Stimulated activated memory B cell treated with anti-CD40 and anti-IgM and Interleukin-4, amounts not matched to agents 10 μg/mL and 1 μg/mL and 100 μg/mL, for 72 hours (primary cell): ENCODE measurements at places on chromosomes 3 and 15.

- no peak for ATAC-seq
Observed at GRCh38 chr15:67976506-67977073, 77.5 kb upstream of the PIAS1 start.

DNA sequence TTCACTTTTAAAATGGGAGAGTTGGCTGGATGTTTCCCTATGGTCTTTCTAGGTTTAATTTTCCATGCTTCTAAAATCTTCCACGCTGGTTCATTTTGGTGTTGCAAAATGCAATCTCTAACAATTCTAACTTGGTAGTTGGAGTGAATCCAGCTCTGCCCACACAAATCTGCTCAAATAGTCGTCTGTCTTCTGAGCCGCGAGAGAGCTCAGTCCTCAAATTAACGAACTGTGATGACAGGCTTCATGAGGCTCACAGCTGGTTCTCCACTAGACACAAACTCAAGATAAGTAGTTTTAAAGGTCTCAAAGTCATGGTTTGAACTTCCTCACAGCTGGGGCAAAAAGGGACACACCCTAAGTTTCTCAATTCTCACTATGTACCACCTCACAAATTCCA is 178.6 kb upstream of the LYSMD4 start:
- no peak for ATAC-seq

GRCh38 chr3:179079537-179079936 is 7.9 kb upstream of the ZMAT3 start:
- ATAC-seq = no peak

DNA sequence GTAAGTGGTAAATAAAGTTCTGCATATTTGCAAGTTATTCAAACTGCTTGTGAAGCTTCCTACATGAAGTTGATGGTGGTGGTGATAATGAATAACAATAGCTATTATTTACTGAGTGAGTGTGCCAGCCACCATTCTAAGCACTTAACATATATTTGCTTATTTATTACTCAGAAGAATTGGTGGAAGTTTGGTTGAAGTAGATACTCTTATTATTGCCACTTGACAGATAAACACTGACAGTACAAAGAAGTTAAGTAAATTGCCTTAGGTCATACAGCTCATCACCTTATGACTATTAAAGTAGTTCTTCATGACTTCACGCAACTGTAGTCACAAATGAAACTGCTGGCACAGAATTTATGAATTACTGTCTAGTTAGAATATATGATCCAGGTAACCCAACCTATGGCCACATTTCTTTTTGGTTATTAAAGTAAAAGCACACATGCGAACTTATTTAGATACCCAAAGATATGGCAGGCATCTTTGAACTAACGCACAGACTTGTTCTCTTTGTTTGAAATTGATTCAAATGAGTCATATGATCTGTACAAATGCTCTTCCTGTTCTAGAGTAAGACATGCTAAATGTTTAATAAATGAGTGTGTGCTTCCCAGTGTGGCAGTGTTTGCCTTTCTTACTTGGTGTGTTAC is 99.8 kb upstream of the NR2F2 start:
- ATAC-seq = no peak

- ATAC-seq = no peak
Observed at GRCh38 chr3:126132751-126133511, 47.5 kb downstream of the ALDH1L1 start.

DNA sequence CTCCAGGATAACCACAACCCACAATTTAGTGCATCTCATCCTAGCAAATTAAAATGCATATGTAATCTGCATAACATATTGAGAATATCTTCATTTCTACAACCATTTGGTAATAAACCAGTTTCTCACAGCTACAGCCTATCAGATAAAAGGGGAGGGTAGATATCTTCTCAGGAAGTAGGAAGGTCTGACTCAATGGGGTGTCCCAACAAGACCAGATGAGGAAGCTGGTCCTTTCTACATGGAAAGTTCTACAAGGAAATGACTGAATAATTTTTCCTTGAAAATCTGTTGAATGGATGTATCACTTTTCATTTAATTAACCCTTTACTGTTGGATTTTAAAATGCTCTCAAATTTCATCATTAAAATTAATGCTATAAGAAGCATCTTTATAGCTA is 17.4 kb upstream of the TMPRSS7 start:
- ATAC-seq = no peak
